ENCODE measurements at places on chromosomes 2 and 18.

DNA sequence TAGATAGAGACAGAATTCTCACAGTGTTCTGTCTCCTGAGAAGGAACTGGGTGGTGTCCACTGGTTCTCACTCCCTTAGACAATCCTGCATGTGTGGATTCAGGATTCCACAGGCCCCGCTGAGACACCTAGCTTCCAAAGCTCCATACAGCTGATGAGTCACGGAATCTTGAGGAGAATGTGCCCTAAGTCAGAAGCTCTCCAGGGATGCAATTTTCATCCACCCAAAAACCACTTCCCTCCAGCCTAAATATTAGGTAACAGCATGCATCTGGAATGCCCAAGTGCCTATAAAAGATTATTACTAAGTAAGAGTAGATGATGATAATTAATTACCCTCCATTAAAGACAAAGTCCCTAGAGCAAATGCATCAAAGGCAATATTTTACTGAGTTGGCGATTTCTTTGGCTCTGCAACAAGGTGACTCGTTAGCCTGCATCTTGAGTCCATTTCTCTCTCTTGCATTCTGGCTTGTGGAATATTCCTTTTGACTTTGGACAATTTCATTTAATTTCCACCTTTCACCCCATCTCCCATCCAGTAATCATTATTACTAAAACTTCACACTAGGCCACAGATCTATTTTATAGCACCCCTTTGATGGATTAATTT lies 475.1 kb downstream of the TNS1 start:
- peak; percentile 58 for DNase-seq

DNA sequence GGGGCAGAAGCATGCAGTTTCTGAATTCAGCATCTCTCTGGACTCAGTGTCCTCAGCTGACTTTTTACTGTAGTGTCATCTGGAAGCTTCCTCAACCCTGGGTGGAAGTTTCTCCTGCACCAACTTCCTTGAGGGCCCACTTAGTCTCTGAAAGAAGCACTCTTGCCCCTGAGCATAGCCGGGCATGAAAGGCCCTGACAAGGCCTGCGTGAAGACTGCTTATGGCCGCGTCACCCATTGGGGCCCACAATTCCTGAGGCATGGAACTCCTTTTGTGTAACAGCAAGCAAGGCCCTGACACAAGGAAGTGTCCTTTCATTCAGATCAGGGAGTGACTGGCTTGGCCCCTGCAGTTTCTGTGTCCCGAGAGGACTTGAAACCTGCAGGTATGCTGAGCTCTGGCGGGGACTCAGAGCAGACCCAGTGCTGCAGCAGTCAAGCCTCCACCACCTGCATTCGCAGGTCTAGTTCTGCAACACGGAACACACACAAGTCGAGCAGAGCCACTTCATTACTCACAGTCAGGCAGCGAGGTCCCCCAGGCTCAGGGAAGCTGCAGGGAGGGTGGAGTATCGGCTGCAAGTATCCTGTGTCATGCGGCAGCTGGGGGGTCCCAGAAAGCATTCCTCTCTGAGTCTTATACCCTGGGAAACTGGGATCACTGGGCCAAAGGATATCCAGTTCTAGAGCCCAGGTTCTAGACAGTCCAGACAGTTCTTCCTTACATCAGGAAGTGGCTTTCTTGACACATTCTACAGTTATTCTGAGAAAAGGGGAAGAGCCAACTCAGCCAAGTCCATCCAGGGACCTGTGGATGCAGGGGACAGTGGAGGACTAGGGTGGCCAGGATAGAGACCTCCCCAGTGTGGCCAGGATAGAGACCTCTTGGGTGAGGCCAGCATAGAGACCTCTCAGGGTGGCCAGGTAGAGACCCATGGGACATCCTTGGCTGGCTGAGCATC lies 35.6 kb upstream of the PRLH start:
- DNase-seq = no peak

DNA sequence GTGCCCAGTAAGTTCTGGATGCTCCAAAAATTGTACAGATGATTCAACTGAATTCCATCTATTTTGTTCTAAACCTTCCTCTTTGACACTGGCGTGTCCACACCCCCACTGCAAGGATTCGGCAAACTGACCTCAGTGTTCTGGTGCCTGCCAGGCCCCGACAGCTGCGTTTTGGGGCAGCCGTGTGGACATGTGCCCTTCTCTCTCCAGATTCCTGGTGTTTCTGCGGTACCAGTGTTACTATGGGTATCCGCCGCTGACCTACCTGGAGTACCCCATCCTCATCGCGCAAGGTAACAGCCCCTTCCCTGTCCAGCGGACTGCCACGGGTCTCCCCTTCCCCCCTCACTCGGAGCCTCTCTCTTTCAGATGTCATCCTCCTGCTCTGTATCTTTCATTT lies 5.0 kb downstream of the SLC66A3 start:
- no peak for DNase-seq

DNA sequence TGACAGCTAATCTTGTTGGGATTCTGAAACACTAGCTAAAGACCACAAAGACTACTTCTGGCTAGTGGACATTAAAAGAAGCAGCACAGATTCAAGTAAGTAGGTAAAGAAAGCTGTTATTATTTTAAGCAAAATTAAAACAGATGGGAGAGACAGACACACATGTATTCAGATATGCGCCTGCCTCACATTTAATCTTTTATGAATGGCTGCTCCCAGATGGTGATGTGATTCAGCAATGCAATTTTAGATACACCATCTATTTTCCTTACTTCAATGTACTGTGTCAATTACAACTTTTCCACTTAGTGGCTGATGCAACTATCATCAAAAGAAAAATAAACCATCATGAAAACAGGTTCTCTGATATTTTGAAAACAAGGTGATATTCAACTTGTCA lies 133.0 kb upstream of the PGAP1 start:
- no peak for DNase-seq

DNA sequence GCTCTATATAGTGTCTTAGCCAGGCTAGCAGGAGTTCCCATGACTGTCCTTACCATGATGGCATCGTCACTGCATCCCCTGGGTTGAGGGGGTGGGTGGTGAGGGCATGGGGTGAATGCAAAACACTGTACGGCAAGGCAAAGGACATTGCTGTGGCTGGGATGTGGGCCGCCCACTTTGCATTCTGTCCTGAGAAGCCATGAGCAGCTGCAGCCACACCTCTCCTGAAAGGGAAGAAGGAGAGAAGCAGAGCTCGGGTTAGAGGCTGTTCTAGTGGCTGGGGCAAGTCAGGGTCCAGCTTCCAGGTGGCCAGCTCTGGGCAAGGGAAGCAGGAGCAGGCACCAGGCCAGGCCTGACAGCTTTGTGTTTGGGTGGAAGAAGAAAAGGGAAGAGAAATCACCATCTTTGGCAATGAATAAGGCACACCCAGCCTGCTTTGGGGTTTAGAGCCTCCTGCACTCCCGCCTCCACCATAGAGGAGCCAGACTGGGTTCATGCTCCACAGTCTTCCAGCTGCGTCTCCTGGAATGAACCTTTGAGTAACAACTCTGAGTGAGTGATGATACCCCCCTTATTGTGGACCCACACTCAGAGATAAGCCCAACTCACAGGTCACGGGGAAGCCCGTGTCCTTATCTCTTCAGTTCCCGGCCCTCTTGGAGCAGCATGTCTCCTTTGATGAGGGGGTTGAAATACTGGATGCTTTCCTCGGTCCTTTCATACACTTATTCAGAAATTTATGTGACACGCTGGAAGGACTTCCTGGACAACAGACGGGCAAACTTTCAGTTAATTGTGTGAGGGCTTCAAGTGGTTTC lies 63.4 kb downstream of the INPP4A start:
- DNase-seq = no peak

DNA sequence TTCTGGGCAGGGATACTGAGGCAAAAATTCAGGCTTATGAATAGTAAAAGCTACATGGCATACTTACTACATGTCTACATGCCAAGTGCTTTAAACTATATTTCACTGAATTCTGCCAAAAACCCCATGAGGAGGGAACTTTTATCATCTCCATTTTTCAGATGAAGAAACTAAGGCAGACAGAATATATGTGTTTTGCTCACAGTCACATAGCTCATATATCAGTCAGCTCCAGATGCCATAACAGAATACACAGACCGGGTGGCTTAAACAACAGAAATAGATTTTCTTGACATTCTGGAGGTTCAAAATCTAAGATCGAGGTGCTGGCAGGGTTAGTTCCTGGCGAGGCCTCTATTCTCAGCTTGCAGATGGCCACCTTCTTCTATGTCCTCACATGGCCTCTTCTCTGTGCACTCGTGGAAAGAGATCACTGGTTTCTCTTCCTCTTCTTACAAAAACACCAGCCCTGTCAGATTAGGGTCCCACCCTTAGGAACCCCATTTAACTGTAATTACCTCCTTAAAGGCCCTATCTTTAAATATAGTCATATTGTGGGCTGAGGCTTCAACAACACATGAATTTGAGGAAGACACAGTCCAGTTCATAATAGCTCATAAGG lies 27.1 kb upstream of the CREB1 start:
- DNase-seq = no peak

- DNase-seq = no peak
Observed at GRCh38 chr2:68605939-68606338, 37.4 kb upstream of the PROKR1 start.

DNA sequence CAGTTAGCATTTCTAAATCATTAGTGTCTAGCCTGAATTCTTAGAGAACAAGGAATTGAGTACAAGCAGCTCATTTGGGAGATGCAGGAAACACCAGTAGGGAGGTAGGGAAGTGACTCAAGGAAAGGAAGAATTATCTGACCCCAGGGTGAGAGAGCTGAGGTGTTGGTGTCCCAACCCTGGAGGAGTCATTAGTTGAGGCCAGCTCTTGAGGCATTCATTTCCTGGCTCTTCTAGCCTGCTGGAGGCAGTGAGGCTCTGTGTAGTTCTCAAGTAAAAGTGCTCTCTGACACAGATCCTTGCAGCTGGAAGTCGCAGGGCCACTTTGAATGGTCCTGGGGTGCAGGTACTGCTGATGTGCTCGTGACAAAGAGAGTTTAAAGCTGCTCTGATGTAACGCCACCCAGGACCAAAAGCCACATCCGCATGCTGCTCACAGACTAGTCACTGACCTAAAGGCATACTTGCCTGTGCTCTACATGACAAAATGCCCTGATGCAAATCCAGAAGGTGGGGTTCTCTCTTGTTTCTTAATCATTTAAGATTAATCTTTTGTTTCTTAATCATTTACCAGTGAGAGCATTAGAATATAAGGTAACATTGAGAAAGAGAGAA lies 299.5 kb upstream of the LYPD1 start:
- DNase-seq = no peak

GRCh38 chr2:37583867-37584266 lies 87.6 kb downstream of the CDC42EP3 start:
- peak; percentile 32 for DNase-seq

- no peak for DNase-seq
Observed at GRCh38 chr2:139457873-139458272, 677.7 kb upstream of the NXPH2 start.

- DNase-seq = peak; percentile 87
Observed at GRCh38 chr2:111160758-111161157, 40.0 kb downstream of the BCL2L11 start.

GRCh38 chr18:32549248-32550110 lies 78.8 kb upstream of the GAREM1 start:
- no peak for DNase-seq

- no peak for DNase-seq
Observed at GRCh38 chr2:65193446-65193845, 34.2 kb upstream of the ACTR2 start.

GRCh38 chr18:66708646-66709045 lies 104.8 kb upstream of the CDH19 start:
- no peak for DNase-seq

DNA sequence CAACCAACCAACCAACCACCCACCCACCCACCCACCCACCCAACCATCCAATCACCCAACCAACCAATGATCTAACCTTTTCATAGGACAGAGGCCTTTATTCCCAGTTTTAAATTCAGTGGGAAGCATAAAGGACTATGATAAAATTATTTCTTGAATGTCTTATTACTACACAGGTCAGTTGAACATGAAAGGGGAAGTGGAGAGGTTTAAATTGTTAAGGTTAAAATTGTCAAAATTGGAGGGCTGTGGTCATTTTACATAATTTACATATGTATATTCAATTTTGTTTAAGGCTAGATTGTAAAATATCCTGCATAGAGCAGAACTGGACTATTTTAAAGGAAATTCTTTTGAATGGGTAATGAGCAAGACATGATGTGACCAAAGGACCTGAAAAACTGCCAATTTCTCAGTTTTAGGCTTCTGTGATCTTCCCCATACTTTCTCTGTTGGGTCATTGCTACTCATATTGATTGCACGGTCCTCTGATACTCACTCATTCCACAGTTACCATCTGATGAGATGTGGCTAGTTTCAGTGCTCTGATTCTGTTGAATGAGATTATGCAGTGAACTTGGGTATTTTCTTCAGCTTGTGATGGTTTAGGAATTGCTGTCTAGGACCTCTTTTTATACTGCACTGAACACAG lies 127.4 kb downstream of the PLCL1 start:
- no peak for DNase-seq

DNA sequence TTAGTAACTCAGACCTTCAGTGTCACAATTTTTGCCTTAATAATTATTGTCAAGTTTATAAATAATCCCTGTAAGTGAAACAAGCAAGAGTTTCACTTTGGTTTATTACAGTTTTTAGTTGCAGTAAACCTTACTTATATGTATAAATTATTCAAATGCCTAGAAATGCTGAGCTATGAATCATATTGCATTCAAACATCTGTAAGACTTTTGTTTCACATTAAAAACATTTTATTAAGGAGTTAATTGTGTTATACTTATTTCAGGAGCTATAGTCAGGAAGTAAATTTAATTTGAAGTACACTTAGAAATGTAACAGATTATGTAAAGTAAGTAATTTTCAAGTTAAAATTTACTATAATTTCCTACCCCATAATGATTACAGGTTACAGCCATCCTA lies 3.9 kb upstream of the ETAA1 start:
- no peak for DNase-seq

GRCh38 chr2:62382122-62382521 lies 123.9 kb downstream of the TMEM17 start:
- DNase-seq = no peak

- no peak for DNase-seq
Observed at GRCh38 chr2:239137165-239137897, 263.5 kb downstream of the HDAC4 start.

Data from HFFc6 (cell line).